Prostate gland (tissue), 2 donors: ENCODE measurements at places on chromosomes 6 and 20. TPM values are rescaled to one million over a fixed set of nuclear protein-coding genes. Genes with fewer than 3 reads are reported as not detected.

DNA sequence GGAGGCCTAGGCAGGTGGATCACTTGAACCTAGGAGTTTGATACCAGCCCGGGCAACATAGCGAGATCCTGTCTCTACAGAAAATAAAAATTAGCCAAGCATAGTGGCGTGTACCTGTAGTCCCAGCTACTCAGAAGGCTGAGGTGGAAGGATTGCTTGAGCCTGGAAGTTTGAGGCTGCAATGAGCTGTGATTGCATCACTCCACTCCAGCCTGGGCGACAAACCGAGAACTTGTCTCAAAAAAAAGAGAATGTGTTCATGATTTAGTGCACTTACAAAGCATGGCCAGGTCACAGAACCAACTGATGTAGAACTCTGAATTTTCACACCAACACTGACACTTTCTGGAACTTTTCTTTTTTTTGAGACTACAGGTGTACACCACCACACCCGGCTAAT is 182.7 kb downstream of the ZFP64 start:
- no peak for DNase-seq

- no peak for DNase-seq
These were observed 33.3 kb downstream of the PPP1R14C start for GRCh38 chr6:150176152-150176551.

DNA sequence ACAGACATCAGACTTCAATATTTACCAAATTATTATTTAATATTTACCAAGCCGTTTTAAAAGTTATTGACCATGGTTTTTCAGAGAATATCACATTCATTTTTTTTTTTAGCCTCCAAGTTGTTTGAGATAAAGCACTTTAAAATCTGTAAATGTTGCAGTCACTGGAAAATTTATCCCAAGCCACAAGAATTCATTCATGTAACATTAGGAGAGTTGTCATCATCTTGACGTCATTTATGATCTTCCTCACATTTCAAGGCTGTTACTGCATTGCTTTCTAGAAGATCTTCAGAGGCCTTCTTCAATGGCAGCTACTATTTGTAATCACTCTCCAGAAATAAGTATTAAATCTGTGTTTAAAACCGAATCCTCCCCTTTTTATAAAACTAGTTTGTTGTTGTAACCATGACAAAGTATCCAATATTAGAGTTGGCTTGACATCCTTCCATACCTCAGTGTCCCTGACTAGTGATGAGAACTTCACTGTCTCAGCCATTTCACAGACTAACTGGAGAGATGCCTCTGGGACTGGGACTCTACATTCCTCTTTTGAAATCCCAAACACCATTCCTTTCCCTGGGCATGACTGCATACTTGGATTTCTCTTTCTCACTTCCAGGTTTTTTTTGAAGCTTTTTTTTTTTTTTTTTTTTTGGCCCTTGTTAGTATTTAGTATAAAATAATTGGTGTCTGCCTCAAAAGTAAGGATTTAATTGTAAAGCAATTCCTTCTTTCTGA is 100.1 kb downstream of the ZFAND3 start:
- DNase-seq, result no peak

- no peak for DNase-seq
These were observed 13.4 kb downstream of the SLX4IP start for GRCh38 chr20:10448270-10449156.

GRCh38 chr6:73285674-73286283 is 22.8 kb upstream of the KHDC1 start:
- no peak for DNase-seq

Gene OR2J3
- total RNA-seq, result not detected

Gene MAP7
- 35.1 TPM for total RNA-seq

Gene OR2H2
- total RNA-seq, result not detected
